ENCODE measurements at places on chromosomes 4 and X. TPM values are rescaled to one million over a fixed set of nuclear protein-coding genes. Genes with fewer than 3 reads are reported as not detected.
A peak's percentile ranks its signal among the peaks of the same experiment; 100 is the strongest.

SLITRK4 gene
- total RNA-seq = 22.1 TPM

- no peak for DNase-seq
These were observed 67.6 kb downstream of the PDS5A start for GRCh38 chr4:39910064-39910463.

DNA sequence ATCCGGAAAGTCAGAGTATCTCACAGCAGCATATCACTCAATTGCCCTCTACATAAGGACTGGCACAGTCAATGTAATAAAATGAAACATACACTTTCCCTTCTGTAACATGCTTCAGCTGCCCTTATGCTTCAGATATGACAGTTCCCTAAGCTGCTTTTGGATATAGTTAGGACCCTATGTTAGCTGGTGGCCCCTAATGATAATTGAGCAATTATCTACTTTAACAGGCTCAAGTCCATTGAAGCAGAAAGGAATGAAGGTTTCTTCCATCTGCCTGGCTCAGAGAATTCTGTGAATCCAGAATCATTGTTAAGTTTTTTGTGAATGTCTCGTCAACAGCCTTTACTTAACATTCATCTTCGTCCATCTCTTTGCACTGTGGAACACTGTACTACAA is 951.2 kb upstream of the DIAPH2 start:
- DNase-seq = no peak

GRCh38 chr4:83212041-83212851 is 72.4 kb downstream of the COQ2 start:
- no peak for DNase-seq

GRCh38 chr4:67896421-67897065 is 12.7 kb upstream of the TMPRSS11D start:
- DNase-seq = no peak

DNA sequence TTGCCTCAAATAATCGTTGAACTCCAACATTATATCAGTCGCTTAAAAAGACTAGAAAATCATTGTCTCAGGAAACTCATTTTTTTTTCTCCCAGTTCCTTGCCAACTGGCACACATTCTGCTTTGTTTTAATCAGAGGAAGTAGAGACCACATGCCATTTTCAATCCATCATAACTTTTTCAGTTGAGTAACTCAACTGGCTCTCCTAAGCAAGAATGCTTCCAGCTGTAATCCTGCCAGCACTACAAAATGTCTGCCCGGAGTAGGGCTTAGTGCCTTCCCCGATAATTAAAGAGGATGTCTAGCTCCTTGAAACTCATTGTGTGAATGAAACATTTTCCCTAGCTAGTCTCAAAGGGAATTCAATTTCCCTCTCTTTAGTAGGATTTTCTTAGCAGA is 33.0 kb downstream of the FREM3 start:
- DNase-seq = no peak

CD38 gene
- total RNA-seq = 0.92 TPM

- no peak for DNase-seq
These were observed 53.0 kb upstream of the HPSE start for GRCh38 chr4:83387476-83388312.

COL25A1 gene
- total RNA-seq = 1.00 TPM

DNA sequence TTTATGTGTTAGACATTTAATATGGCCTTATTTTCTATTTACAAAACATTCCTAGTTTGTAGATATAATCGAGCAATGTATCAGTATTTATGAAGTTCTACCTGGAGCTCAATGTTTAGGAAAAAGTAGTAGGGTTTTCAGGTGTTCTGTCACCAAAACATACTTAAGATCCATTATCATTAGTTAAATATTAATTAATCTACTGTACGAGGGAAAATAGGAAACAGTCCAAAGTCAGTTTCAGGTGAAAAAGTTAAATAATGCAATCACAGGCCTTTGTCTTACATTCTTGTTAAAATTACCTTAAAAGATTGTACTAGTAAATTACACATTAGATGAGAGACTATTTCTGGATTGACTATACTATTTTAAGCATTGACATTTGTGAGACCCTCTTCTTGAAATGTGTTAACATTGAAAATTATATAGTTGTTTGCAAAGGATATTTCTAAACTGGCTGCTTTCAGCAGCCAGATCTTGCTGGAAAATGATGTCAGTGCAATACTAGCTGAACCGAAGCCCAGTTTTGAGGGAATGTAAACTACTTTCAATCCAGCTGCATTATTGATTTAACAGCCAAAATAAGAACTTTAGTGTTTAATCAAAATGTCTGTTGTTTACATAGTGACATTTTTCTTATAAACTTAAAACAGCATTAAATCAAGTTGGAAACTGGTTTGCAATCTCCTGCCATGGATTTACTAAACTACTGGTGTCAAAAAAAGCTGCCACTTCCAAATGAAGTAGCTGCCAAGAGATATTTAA is 19.3 kb downstream of the GUCY1B1 start:
- no peak for DNase-seq

DNA sequence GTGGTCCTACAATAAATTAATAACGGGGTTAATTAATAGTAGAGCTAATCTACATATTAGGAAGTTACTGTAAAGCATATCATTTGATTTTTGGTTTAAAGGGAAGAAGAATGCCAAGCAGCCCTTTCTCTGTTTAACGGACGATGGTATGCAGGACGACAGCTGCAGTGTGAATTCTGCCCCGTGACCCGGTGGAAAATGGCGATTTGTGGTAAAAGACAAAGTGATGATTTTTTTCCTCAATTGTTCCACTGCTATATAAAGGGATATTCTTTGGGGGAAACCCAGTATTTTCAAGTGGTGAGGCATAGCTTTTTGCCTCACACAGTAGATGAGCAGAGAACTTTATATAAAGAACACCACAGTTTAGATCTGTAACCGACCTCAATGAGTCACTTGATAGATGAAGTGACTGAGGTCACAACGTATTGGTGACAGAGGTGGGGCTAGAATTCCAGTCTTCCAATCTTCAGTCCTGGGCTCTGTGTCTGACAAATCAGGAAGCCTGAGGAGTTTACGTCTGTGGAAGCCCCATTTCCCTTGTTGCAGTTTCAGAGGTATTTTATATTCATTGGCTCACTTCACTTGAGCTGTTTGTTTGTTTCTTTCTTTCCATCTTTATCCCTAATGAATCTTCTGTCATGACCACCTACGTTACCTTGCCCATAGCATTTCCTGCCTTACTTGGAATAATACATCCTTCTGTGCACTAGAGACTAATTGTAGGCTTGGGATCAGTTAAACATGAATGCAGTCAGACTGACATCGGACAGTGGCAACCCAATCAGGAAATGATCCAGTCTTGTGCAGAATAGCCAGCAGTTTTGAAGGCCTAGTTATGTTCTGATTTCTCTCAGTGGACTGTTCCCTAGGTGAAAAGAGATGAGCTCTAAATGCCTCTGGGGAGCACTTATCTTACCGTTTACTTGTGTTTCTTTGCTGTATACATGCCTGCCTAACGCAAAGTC is 30.1 kb downstream of the ZRSR2 start:
- DNase-seq = no peak

DNA sequence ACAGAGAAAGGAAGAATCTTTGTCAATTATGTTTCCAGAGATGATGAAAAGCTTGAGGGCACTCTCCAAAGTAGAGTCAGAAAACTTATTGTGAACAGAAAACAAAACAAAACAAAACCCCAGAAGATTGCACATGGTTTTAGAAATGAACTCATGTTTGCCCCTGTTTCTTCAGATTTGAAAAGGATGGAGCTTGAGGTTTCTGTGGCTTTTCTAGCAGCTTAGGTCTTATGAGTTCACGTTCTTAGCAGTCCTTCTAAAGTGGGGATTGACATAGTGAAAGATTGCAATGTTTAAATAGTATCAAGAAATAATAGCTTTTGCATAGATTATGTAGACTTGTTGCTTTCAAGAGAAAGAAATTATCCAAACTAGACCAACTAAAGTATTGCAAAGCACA is 421.8 kb downstream of the GBA3 start:
- no peak for DNase-seq

DNA sequence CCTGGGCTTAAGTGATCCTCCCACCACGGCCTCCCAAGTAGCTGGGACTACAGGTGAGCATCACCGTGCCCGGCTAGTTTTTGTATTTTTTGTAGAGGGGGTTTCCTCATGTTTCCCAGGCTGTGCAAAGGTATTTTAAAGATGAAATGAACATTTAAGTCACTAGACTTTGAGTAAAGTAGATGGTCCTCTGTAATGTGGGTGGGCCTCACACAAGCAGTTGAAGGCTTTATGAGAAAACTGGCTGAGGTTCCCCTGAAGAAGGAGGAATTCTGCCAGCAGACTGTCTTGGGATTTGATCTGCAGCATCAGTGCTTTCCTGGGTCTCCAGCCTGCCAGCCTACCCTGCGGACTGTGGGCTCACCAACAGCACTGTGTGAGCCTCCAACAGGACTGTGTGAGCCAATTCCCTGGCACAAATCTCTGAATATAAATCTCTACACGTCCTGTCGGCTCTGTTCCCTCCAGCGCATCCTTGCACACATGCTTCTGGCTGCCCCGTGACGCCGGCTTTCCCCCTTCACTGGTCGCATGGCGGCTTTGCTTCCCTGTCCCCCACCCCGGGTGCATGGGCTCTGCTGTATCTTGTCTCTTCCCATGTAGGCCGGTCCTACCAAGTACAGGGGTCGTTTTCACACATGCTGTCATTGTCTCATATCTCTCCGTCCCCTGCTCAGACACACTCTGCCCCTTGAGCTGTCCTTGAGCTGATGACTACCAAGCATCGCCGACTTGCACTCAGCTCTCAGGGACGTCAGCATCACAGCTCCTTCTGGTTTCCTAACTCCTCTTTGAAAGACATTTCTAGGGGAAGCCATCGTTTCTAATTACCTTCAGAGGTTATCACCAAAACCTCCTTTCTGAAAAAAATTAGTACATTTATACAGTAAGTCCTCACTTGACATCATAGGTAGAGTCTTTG is 46.4 kb downstream of the RWDD4 start:
- DNase-seq = no peak

DNA sequence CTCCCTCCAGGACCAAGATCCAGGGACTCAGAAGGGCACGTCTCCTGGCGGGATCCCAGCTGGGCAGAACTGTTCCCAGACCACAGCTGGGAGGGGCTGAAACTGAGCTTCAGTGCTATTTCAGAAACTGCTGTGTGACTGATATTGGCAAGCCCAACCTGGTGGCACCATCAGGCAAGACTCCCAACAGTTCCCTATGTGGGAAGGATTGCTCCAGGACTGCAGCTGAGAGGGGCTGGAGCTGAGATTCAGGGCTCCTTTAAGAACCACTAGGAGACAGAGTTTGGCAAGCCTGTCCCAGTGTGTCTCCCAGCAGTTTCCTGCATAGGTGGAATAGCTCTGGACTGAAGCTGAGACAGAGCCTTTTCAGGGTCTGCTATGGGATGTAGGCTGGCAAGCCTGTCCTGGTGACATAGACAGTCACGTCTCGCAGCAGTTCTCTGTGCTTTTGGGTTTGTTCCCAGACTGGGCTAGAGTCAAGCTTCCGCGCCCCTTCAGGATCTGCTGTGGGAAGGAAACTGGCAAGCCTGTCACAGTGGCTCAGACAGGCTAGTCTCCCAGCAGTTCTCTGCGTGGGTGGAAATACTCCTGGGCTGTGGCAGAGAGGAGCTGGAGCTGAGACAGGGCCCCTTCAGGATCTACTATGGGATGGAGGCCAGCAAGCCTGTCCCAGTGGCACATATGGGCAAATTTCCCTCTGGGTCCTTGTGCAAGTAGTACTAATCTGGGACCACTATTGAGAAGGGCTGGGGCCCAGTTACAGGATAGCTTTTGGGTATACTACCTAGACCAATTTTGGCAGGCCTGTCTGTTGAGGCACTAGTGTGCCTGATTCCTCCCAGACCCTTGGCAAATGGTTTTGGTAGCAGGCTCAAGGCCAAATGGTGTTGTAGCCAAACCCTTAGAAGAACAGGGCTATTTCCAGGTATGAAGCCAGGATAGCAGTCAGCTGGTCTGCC is 20.2 kb upstream of the MED14 start:
- DNase-seq = peak; percentile 84

LRIT3 gene
- not detected for total RNA-seq

DNA sequence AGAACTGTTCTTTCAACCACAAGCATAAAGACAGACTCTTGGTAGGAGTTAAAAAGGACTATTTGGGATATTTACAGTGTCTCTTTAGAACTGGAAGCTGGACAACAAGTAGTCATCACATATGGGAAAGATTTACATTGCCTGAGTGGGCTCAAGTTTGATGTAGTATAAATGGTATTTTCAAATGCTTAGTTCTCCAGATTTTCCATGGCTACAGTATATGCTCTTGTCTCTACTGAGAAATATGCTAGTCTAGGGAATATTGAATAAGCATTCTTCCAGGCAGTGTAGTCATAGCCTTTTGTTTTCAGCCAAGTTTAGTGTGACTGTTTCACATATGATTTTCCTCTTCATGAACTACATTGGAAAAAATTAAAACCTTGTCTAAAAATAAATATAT is 315.6 kb downstream of the ARHGAP24 start:
- DNase-seq = no peak

MAEA gene
- 55.2 TPM for total RNA-seq

ARHGAP4 gene
- total RNA-seq = 22.9 TPM

DNA sequence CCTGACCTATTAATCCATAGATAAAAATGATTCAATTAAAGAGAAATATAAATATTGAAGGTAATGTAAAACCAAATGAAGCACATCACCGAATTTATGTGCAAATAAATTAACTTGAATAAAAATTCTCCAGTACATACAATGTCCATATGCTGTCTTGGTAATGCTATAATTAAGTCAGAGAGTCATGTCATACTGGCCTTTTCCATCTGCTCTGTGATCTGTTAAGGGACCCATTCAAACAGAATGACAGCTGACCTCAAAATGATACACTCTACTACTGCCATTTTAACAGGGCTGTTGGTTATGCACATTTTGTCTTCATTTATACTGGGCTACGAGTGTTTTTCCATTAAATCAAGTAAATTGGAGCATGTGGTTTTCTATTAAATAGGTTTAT is 99.3 kb downstream of the TEX13A start:
- no peak for DNase-seq

KLB gene
- 0.05 TPM for total RNA-seq

- no peak for DNase-seq
These were observed 82.0 kb downstream of the TMEM156 start for GRCh38 chr4:38950159-38950558.

CASK gene
- 18.8 TPM for total RNA-seq

DNA sequence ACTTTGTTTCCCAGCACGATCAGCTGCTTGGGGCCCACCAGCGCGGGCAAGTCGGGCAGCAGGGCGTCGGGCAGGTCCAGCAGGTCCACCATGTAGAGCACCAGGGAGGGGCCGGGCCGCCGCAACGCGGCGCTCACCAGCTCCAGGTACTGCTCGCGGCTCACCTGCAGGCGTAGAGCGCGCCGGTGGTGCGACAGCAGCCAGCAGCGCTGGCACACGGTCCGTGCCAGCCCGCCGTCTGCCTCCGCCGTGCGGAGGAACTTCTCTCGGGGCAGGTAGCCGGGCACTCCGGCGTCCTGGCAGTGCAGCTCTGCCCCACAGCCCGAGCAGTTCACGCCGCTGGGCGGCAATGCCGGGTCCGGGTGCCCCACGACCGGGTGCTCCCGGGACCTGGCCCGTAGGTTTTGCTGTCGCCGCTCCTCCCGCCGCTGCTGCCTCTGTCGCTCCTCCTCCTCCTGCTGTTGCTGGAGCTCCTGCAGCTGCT is 527 bp downstream of the NOA1 start:
- peak; percentile 84 for DNase-seq

CDS1 gene
- not detected for total RNA-seq

Measured in cardiac septum (tissue), 1 donor.